Germinal center (tissue), 1 donor: ENCODE measurements at places on chromosomes 3 and 15.

GRCh38 chr15:74584779-74585178 lies 30.9 kb upstream of the CLK3 start:
- no peak for DNase-seq

- DNase-seq, result no peak
Observed at GRCh38 chr3:112550859-112551258, 10.9 kb downstream of the ATG3 start.

DNA sequence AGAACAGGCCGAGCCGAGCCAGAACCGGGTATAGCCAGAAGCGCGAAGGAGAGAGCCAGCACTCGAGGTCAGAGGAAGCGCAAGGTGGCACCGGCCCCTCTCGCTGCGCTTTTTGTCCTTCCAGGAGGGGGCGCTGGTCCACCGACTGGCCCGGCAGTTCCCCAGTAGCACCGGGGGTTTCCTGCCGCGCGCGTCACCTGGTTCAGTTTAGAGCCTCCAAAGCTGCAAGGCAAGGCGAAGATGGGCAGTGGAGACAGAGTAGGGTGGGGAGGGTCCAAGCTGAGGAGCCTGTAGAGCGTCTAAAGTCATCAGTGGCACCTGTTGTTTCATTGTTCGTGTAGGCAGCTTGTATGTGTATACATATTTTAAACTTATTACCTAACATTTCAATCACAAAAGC lies 7.6 kb upstream of the NR2E3 start:
- peak; percentile 43 for DNase-seq

DNA sequence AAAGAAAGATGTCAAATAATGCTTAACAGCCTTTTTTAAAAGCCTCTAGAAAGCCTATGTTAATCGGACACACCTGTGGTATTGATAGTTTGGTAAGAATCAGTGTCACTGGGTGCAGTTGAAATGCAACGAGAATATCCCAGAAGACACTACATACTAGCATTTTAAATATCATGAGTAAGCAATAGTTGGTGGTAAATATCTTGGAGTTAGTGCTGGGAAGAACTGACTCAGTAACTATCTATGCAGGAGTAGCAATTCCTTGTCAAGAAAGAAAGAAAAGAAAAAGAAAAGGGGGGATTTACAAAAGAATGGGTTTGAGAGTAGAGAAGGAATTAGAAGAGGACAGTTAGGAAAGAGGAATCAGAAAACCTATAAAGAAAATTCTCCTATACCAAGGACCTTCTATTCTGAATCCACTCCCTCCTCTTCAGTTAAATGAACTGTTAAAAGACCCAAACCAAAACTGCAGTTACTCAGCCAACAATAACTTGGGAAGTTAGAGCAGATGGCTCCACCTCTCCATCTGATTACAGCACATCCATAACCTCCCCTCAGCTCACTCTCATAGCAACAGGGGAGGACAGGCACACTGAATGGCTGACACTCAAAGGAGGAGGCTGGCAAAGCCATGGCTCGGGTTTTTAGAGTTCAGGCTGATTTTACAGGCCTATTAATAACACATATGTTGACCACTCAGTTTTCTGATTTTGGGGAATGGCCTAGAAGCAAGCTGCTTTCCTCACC lies 207.6 kb upstream of the MDFIC2 start:
- DNase-seq, result no peak

DNA sequence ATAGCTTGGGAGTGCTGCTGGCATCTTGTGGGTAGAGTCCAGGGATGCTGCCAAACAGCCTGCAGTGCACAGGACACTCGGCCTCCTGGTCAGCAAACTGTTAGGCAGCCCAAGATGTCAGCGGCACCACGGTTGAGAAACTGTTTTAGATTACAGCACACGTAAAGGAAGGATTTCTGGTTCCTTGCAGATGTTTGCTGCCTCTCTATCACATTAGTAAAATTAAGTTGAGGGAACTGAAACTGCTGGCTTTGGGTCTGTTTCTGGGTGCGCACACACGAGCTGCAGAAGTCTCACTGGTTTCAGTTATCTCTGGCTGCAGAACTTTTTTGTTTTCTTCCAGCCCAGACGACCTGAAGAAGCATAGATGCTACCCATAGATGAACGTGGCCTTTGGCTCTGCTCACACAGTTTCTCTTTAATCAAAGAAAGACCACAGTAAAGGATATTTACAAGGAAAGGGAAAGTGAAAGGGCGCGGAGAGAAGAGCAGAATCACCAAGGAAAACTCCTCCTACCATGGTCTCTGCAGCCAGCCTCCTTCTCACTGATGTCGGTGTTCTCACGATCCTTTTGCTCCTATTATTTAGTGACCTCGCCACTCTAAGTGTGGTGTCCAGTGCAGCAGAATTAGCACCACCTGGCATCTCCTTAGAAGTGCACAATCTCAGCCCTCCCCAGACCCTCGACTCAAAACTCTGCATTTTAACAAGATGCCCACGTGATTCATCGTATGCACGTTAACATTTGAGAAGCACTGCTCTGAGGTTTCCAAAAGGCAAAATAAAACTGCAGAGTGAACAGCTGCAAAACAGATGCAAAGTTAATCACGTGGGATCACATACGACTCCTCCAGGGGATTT lies 50.6 kb upstream of the AKAP13 start:
- DNase-seq, result peak; percentile 76

GRCh38 chr15:62173215-62173614 lies 8.1 kb upstream of the C2CD4B start:
- no peak for DNase-seq

DNA sequence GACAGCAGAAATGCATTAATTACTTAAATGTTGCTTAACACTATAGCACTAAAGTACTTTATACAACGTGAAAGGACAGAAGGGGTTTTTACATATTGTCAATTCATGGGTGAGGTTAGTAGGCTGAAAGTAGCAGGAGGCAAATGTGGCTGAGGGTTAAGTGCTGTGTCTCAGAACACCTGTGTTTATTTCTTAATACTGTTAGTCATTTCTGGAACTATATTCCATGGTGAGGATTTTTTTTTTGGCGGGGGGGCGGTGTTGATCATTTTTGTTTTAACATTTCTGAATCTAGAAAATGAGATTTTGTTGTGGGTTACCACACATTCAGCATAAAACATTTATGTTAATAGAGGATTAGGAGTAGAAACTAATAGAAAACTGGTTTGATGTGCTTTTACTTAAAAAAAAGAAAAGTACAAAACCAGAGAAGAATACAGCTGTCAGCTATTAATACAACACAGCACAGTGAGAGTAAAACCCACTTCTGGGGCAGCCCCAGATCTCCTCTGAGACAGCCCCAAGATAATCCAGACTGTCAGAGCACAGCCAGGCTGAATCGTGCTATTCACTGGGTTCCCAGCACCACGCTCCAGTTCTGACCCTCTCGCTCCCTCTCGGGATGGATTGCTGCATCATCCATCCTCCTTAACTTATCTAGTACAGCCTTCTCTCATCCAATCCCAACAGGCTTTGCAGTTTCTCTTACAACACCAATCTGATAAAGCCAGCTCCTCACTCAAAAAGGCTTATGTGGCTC lies 307.7 kb downstream of the TUSC7 start:
- no peak for DNase-seq
